Activated naive CD4-positive, alpha-beta T cell treated with Interleukin-2 at 50 U/mL for 16 hours (primary cell): ENCODE measurements at places on chromosomes 16 and 17.
A peak's percentile ranks its signal among the peaks of the same experiment; 100 is the strongest.

- no peak for DNase-seq
Measured at GRCh38 chr16:31916056-31916488, 42.5 kb downstream of the ZNF267 start.

DNA sequence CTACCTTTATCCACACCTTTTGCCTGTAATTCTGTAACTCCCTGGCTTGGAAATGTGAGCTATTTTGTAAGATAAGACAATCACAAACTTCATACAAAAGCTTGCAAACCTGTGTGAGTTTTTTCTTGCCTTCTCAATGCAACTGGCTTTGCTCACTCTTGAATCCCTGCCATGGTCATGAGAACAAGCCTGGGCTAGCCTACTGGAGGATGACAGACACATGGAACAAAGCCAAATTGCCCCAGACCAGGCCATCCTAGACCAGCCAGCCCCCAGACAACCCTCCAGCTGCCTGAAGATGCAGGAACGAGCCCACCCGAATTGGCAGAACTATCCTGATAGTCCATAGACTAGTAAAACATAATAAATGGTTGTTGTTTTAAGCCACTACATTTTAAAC is 466.6 kb upstream of the ERCC4 start:
- no peak for DNase-seq

GRCh38 chr16:53827741-53828140 is 123.8 kb downstream of the FTO start:
- no peak for DNase-seq

GRCh38 chr16:79288066-79288465 is 312.5 kb downstream of the MAF start:
- peak; percentile 23 for DNase-seq

- DNase-seq, result no peak
Measured at GRCh38 chr17:55407641-55408566, 13.7 kb downstream of the MMD start.

DNA sequence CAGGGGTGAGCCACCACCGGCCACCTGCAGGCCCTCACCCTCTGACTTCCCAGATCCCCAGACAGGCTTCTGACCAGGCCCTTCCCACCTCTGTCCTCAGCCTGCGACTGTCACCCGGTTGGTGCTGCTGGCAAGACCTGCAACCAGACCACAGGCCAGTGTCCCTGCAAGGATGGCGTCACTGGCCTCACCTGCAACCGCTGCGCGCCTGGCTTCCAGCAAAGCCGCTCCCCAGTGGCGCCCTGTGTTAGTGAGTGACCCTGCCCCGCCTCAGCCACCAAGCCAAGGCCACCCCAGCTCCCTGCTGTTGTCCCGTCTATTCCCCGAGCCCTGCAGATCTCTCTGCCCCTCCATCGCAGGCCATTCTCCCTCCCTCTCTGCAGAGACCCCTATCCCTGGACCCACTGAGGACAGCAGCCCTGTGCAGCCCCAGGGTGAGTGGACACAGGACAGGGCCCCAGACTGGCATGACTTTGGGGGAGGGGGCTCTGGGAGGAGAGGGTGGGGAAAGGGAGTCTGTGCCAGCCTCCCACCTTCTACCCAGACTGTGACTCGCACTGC is 1.9 kb downstream of the NTN3 start:
- no peak for DNase-seq

- no peak for DNase-seq
Measured at GRCh38 chr17:2705263-2705662, 6.3 kb downstream of the CLUH start.

DNA sequence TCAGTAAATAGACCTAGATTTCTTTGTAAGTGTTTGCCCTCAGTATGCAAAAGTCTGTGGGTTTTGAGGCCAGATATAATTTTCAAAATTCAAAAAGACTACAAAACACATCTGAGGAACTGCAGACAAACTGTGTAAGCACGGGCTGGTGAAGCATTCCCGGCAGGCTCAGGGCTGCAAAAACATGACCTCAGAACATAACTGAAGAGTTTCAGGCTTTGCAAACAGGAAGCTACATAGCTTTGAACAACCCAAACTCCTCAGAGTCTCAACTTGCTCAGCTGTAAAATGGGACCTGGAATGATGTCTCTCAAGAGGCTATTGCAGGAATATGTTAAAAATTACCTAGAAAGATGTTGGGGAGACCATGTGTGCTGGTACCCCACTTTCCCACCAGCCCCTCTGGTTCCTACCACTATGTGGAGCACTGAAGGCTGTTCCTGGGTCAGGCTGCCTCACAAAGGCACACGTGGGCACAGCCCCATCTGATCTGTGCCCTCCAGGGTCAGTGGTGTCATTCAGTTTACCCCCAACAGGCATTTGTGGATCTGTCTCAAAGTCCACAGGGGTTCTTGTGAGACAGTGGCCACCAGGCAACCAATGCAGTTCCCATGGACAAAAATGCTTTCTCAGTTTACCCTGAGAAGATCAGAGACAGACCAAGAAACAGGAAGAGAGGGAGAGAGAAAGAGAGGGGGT is 72.9 kb downstream of the CREBBP start:
- DNase-seq, result no peak

DNA sequence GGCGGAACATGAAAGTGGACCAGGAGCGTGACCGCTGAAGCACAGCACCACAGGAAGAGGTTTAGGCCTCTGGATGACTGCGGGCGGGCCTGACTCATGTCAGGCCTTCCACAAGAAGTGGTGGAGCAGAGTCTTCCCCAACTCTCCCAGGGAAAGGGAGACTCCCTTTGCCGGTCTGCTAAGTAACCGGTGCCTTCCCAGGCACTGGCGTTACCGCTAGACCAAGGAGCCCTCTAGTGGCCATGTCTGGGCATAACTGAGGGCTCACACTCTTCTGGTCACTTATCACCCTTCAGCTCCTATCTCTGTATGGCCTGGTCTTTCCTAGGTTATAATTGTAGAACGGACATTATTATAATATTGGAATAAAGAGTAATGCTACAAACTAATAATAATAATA is 1931.9 kb downstream of the TP53TG3F start:
- DNase-seq, result no peak

DNA sequence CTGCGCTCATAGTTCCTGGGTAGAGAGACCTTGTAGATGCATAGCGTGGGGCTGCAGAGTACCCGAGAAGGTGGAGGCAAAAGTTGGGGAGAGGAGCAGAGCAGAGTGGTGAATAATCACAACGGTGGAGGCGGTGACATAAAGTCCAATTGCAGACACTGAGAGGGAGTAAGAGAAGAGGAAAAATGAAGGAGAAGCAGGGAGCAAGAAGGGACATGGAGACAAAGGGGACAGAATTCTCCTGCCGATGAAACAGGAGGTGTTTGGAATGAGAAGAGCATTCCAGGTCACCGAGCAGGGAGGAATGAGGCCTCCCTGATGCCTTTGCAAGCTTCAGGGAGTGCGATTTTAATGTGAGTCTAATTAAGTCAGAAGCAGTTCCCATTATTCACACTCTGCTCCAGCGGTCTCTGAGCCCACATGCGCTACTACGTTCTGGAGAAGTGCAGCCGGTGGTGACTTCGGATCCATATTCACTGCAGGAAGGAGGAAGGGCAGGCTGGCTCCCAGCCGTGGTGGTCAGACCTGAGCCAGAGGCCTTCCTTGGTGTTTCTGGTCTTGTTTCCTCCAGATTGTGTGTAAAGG is 108.0 kb upstream of the DNAH9 start:
- no peak for DNase-seq

DNA sequence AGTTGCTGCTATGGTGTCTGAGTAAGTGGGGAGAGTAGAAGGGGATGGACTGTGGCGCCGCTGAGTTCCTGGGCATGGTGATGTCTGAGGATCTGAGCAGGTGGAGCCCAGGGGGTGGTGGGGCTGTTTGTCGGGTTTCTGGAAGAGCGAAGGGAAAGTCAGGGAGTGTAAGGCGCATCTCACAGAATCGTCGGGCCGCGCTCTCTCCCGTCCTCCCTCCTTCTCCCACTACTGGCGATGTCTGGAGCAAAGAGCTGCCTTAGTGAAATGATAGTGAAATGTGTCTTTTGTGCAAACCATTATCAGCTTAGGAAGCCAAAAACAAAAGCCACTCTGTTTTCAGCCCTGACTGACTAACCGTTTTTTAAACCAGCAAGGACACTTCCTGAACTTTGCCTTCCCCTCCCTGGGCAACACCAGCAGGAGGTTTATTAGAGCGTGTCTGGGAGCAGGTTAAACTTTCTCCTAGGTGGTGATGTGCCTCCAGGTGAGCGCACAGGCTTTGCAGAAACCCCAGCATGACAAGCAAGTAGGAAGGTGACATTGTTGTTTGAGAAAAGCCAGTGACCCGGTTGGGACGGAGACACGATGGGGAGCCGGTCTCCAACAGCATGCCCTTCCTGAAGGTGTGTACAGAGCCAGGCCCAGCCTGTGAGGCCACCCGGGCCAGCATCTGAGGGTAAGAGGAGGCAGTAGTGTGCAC is 49.1 kb downstream of the RAB11FIP3 start:
- DNase-seq, result no peak

DNA sequence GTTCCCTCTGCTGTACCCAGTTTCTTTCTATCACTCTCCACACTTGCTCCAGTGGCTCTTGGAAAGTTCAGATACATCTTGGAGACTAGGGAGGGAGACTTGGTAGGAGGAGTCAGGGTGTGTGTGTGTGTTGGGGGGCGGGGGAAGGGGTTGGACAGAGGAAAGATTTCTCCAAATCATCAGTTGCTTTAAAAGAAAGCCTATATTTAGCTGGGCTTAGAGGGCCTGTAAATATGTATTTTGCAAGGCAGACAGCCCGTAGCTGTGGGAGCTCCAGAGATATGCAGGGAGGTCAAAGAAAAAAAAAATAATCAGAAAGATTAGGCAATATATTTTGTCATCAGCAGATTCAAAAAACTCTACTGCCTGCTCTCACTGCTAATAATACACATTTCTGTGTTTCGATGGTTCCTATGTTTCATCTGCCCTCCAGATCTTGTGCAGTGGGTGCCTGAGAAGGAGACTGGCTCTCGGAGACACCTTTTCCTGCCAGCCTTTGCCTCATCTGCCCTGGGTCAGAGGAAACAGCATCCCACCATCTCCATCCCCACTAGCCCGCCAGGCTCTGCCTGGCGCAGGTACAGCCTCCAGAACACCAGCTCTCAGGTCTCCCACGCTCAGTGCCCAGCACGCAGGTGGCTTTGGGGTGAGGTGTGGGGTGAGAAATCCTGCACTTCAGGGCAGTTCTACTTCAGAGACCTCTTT is 4.8 kb upstream of the PPP1R9B start:
- DNase-seq, result no peak

DNA sequence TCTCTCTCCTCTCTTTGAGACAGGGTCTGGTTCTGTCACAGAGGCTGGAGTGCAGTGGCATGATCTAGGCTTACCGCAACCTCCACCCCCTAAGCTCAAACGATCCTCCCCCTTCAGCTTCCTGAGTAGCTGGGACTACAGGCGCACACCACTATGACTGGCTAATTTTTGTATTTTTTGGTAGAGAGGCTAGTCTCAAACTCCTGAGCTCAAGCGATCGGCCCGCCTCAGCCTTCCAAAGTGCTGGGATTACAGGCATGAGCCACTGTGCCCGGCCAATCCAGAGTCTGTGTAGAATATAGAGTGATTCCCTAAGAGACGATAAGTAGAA is 65.8 kb upstream of the RPH3AL start:
- peak; percentile 50 for DNase-seq

DNA sequence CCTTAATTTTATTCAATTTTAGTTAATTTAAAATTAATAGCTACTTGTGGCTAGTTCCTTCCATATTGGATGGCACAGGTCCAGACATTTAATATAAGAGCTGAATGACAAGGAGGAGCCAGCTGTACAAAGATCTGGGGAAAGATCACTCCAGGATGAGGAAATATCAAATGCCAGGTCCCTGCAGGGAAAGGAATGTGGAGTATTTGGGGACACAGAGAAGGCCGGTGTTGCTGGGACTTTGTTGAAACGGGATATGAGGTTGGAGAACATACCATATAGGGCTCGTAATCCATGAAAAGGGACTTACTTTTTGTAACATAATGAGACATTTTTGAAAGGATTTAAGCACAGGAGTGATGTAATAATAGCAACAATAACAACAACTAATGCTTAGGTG is 426.8 kb downstream of the HS3ST4 start:
- DNase-seq, result no peak

- no peak for DNase-seq
Measured at GRCh38 chr17:14746822-14747602, 446.1 kb downstream of the HS3ST3B1 start.

- no peak for DNase-seq
Measured at GRCh38 chr17:55760643-55761355, 9.9 kb downstream of the PCTP start.

DNA sequence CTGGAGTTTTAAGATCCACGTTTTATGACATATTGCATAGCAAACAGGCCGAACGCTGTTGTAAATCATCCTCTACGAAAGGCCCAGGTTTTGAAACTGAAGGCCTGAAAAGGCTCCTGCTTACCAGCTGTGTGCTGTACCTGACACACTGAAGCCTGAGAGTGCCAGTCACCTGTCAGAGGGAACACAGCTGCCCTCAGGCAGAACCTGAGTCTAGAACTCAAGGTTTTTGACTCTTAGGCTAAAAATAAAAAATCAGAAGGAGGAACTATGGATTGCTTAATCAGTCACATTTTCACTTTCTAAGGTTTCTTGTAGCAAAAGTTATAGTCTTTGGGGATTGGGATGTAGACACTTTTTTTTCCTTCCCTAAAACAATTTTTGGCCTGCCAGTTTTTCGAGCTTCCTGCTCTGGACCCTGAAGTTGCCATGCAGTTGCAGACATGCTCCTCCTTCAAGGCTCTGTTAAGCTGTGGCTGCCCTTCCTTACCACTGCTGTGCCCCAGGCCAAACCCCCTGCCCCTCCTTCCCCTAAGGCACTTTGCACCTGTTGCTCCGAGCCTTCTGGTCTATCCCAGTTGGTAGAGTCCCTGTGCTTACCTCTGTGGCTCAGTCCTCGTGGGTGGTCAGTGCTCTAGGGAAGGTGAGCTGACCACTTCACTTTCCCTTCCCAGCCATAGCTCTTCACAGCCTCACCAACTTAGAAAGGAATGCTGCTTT is 56.6 kb downstream of the TENT4B start:
- DNase-seq, result no peak

- no peak for DNase-seq
Measured at GRCh38 chr16:52914428-52914827, 138.3 kb downstream of the CHD9NB start.

- no peak for DNase-seq
Measured at GRCh38 chr16:74094962-74095361, 201.7 kb upstream of the PSMD7 start.

DNA sequence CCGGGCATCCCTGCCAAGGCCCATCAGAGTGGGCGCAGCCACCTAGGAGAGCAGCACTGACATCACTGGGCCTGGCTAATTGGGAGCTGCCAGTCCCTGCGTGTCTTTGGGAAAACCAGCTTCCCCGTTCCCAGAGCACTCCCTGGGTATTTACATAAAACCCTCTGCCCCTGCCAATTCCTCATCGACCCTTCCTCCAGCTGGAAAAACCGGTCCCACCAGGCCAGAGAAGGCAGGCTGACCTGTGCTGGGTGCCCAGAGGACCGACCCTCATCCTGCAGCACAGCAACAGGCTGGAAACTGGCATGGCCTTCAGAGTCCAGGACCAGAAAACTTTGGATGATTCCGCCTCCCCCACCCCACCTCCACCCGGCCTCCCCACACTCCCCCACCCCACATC is 8.2 kb upstream of the FOXN1 start:
- no peak for DNase-seq

GRCh38 chr16:1615761-1616160 is 3.6 kb downstream of the CRAMP1 start:
- no peak for DNase-seq
